Activated T-helper 1 cell treated with anti-CD3 and anti-CD28 coated beads, Interleukin-12 subunit alpha, Interleukin-12 subunit beta, Interleukin-2, Interleukin-4 antibody, amounts not matched to agents 30 ng/mL and 10 ng/mL and 1 ng/mL, durations not matched to agents 14 hours and 24 hours and 36 hours (primary cell): ENCODE measurements at places on chromosomes 7 and 10.
A peak's percentile ranks its signal among the peaks of the same experiment; 100 is the strongest.

DNA sequence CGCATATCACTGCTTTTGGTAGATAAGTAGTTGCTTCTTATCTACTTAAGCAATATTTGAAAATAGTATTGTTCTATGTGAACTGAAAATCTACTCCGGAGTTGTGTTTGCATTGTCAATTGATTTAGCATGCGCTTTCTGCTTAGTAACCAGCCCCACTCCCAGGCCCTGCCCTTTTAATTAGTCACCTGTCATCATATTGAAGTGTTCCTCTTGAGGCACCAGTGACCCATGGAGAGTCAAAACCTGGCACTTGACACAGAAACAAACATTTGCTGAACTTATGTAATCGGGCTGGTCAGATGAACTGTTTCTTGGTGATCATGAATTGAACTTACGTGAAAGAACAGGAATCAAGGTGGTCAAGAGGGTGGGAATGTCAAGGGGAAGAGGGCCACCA lies 27.8 kb upstream of the CDHR3 start:
- DNase-seq: no peak

GRCh38 chr7:73742753-73743641 lies 4.4 kb upstream of the ABHD11 start:
- no peak for DNase-seq

DNA sequence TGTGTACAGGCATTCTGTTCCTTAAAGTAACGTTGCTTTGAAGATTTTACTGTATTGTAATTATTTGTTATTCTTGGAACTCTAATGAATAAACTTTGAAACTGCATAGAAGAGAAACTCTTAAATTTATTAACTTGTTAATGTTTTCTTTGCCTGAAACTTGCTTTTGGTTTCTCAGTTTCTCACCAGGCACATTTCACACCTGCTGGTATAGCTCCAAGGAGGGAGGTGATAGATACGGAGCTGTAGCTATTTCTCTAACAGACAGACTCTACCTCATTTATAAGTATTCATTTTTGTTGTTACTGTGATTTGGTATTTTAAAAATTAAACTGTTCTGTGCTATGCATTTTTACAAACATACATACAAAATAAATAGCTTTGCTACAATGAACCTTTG lies 32.7 kb downstream of the R3HCC1L start:
- DNase-seq: no peak

DNA sequence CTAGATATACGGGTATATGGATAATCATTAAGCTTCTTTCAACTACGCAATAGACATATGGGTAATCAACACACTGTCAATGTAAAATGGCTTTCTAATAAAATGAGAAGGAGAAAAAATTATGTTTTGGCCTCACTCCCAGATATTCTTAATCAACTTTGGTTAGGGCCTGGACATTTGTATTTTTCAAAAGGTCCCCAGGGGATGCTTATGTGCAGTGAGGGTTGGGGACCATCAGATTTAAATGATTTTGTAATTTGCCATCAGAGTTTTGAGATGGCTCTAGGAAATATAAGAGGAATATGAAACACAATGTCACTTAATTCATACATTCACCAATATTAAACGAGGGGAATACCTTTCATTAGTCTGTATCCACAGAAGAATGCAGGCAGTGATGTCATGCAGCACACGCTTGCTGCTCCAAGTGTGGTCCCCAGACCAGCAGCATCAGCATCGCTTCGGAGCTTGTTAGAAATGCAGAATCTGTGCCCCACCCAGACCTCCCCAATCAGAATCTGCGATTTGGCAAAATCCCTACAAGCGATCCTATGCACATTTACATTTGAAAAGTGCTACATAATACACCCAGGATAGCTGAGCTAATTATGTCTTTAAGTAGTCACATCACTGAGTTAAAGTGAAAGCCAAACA lies 75.1 kb downstream of the INHBA start:
- no peak for DNase-seq

DNA sequence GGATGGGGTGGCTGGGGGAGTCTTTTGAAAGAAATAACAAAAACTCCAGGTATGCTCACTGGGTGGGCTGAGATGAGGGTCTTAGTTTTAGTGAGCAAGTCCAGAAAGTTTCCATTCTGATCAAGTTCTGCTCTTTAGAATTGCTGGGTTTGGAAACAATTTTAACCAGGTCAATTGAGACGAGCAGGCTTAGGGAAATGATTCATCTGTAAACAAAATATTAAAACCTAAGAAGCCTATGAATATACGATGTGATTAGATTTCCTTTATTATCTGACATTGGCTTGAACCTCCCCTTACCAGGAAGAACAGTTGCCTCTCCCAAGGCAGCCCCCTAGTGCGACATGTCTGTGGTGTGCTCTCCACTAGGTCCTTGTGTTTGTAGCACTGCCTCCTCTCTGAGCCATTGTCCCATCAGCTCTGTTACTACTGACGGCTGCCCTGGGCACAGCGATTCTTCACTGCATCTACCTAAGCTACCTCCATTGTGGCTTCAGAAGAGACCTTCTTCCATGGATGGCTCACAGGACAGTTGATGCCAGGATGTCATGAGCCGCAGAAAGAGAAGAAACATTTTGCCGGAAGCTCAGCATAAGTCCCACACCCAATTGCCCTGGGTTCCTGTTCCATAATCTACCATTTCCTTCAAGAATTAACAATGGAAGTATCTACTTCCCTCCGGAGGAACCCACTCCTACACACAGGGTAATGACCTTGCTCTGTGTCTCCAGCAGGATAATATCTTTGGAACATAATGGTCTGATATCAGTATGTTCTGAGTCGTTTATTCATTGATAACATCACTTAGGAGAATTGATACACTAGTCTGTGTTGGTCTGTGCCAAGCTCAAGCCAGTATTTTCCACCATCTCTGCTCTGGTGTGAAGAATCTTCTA lies 95.1 kb upstream of the ITGB1 start:
- DNase-seq: no peak

DNA sequence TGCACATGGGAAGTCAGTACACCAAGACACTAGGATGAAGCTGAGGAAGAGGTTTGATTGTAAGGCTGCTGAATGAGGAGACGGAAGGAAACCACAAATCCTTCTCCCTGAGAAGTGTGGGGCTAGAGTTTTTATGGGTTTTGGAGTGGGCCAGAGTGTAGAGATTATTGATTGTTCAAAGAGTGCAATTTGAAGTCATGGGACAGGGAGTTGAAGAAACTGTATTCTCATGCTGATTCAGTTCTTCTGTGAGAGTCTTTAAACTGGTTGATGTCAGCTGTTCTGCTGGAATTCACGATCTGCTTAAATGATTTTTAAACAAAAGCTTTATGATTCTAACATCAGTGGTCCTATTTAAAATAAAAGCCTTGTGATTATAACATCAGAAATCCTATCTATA lies 91.2 kb downstream of the CSTF2T start:
- DNase-seq: no peak

DNA sequence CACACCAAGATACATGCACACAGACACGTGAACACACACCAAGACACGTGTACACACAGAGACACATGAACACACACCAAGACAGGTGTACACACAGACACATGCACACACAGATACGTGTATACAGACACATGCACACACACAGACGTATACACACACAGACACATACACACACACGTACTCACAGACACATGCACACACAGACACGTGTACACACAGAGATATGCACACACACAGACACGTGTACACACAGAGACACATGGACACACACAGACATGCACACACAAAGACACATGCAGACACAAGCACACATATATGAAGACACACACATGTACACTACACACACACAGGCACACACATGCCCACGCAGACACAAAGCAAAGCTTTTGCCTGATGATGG lies 134.6 kb downstream of the TCERG1L start:
- no peak for DNase-seq

DNA sequence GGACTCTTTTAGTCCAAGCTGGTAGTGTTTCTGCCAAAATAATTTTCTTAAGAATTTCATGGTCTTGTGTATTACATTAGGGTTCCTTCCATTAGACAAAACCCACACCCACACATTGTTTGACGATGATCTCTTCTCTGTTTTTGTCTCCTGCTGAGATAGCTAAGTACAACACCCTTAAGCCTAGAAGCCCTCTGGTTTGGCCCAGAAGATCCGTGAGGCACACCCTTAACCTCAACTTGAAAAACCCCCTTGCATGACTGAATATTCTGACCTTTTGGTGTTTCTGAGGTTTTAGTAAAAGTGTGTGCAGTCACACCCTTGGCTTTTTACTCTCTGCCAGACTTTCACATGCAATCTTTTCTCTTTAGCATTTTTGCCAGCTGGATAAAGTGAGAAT lies 29.3 kb upstream of the ERCC6 start:
- no peak for DNase-seq

GRCh38 chr7:49623943-49624342 lies 149.5 kb upstream of the VWC2 start:
- DNase-seq: no peak

DNA sequence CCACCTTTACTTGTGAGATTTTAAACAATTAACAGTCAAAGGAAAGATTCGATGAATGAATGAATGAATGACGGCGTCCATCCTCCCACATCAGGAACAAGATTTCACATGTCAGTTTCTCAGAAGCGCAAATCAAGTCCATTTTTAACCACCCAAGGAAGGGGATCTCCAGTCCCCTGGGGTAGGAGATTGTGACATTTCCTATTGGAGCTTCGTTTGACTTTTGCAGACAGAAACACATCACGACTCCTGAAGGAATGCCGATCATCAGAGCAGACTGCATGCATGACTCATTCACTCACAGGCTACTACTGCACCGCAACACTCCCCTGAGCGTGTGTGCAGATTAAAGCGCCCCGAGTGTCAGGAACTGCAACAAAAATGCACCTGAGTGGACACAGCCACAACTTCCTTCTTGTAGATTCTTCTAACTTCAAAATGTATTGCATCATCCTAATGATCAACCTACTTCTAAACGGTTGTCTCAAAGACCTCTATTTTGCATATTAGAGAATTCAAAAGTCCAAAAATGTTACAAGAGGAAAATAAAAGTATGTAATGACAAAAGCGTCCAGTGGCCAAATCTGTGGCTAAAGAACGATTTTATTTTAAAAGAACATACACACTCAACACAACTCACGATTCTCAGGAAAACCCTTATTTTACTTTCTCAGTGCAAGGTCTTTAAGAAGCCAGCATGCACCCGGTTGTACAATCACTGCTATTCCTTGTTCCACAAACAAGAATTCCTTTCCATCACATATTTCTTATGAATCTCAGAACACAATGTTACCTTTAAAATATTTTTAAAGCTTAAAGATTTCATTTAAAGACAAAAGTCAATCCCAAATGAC lies 172.6 kb downstream of the FAM107B start:
- DNase-seq: peak; percentile 48
